ENCODE measurements at places on chromosomes 5 and 9. TPM values are rescaled to one million over a fixed set of nuclear protein-coding genes. Genes with fewer than 3 reads are reported as not detected.

HTR4 gene
- not detected for total RNA-seq

STING1 gene
- 344 TPM for total RNA-seq

DCAF12 gene
- total RNA-seq, result 35.4 TPM

PCDHA10 gene
- total RNA-seq, result not detected

SLC6A19 gene
- not detected for total RNA-seq

GRM6 gene
- not detected for total RNA-seq

IFNA13 gene
- total RNA-seq, result not detected

CCL27 gene
- total RNA-seq, result not detected

DMGDH gene
- total RNA-seq, result 1.7 TPM

SUSD3 gene
- 67.0 TPM for total RNA-seq

ACTBL2 gene
- total RNA-seq, result not detected

PRR16 gene
- not detected for total RNA-seq

TXNDC8 gene
- total RNA-seq, result not detected

IFNK gene
- total RNA-seq, result not detected

PCDHAC2 gene
- not detected for total RNA-seq

PGM5 gene
- total RNA-seq, result not detected

GNG10 gene
- total RNA-seq, result 21.7 TPM

PCSK1 gene
- total RNA-seq, result not detected

GPR150 gene
- 0.50 TPM for total RNA-seq

TRIM36 gene
- total RNA-seq, result not detected

LECT2 gene
- not detected for total RNA-seq

PCSK5 gene
- 2.1 TPM for total RNA-seq

PCDHA9 gene
- not detected for total RNA-seq

TBC1D2 gene
- total RNA-seq, result 5.2 TPM

NAIP gene
- 6.5 TPM for total RNA-seq

CARD9 gene
- 1.4 TPM for total RNA-seq

WDR41 gene
- 30.5 TPM for total RNA-seq

CLK4 gene
- 25.1 TPM for total RNA-seq

GFM2 gene
- total RNA-seq, result 30.9 TPM

PAX5 gene
- 0.12 TPM for total RNA-seq

ARSI gene
- not detected for total RNA-seq
